PC-9 (cell line): ENCODE measurements at places on chromosomes 16 and 17.

DNA sequence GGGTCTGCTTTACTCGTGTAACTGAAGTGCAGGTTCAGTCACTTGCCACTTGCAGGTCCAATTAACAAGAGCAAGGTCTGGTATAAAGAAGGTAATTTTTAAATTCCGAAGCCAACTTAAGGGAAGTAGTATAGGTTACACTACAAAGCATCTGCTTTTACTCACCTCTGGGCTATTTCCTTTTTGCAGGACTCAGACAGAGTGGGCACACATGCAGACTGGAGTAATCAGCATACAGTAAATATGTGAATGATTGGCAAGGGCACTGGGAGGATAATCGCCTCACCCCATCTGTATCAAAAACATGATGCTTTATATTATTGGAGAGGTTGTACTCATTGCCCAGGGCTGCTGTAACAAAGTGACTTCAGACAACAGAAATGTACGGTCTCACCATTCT is 160.1 kb upstream of the CDH5 start:
- no peak for DNase-seq

- no peak for DNase-seq
Measured at GRCh38 chr16:47873434-47873833, 282.4 kb downstream of the ABCC12 start.

DNA sequence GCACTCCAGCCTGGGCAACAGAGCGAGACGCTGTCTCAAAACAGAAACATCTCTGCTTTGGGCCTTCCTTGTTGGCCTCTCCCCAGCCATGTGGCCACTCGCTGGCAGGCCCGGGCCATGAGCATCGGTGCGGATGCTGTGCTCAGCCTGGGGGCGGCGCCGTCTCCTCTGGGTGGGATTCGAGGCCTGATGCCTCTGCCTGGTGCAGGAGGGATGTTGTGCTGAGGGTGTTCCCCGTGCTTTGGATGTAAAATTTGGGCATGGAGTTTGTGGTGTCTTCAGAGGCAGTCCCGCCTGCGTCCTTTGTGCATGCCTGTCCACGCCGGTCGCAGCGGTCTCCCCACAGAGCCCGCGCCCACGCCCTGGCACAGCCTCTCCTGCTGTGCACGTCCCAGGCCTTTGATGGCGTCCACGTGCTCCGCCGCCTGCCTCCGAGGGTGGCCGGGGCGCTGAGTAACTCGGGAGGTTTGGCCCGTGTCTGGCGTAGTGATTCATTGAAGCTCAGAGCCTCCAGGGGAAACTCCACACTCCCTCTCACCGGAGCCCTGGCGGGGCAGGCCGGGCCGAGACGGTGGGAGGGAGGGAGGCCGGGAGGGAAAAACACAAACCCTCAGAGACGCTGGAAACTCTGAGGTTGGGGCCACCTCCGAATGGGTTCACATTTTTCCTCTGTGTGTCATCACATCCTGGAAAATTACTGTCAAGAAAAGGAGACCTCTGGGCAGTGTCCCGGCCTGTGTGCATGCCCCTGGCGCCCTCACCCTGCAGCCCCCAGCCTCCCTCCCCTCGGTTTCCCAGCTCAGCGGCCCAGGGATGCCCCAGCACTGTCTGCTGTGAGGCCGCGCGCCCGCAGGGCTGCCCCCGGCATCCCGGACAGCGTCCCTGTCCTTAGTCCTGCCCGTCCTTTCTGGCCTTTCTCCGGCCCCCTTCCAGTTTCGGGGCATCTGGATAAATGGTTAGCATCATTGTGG is 19.0 kb downstream of the CENPX start:
- peak; percentile 96 for DNase-seq

DNA sequence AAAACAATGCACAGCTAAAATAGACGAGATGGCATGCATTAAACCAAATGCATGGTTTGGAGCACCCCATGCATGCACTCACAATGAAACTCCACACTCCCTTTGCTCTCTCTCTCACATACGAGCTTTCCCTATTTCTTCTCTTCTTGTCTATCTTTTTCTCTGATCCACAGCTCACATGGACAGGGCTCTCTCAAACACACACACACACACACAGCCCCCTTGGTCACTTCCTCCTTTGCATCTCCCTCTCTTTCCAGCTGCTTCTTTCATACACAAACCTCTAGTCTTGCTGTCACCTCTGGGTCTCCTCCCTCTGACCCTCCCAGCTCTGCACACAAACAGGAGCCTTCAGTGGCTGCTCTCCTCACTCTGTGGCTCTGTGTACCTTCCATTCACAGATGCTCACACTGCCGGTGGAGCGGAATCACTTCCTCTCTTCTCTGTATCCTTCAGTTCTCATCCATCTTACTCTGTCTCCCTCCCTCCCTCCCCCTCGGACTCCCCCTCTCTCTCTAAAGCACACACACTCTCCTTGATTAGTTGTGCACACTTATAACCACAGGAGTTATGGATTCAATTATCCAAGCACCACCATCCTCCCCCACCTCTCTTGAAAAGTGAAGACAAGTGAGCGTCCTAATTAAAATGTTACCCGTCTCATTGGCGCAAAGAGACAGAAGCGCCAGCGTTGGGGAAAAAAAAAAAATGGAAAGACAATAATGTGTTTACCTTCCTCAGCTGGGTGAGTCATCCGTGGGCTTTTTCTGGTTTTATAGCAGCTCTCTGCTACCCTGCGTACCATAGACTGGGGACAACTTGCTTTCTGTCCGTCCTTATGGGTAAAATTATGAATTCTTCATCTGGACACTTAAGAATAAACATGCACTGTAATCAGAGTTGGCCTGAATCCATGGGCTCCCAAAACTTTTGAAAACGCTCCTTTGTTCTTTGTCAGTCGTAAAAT is 90.8 kb downstream of the SHISA6 start:
- no peak for DNase-seq

DNA sequence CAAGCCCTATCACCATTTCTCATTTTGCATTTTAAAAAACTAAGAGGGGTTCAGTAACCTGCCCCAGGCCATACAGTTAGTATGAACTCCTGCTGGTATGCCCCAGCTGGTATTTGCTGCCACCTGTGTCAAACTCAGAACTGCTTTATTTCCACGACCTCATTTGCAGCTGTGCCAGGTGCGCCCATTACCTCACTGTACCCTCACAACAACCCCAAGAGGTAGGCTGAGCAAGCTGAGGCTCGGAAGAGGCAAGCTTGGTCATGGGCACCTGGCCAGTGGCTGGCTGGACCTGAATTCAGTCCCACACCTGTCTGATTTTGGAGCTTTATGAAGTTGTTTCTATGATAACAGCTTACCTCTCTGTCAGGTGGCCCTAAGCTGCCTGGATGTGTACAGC is 7.6 kb downstream of the EPN2 start:
- no peak for DNase-seq
